H1 (cell line): ENCODE measurements at places on chromosomes 5 and 9. TPM values are rescaled to one million over a fixed set of nuclear protein-coding genes. Genes with fewer than 3 reads are reported as not detected.

The TSSK1B gene
- polyA plus RNA-seq, result 0.05 and 0.08 TPM in 2 replicates

The KIAA0825 gene
- polyA plus RNA-seq, result 0.33 and 0.60 TPM in 2 replicates

The ALDH1B1 gene
- 41.6 and 52.4 TPM in 2 replicates for polyA plus RNA-seq

The RMI1 gene
- 2.7 and 3.0 TPM in 2 replicates for polyA plus RNA-seq

The THG1L gene
- 7.1 and 8.1 TPM in 2 replicates for polyA plus RNA-seq
